ENCODE measurements at places on chromosomes 3 and 15.
A peak's percentile ranks its signal among the peaks of the same experiment; 100 is the strongest.

DNA sequence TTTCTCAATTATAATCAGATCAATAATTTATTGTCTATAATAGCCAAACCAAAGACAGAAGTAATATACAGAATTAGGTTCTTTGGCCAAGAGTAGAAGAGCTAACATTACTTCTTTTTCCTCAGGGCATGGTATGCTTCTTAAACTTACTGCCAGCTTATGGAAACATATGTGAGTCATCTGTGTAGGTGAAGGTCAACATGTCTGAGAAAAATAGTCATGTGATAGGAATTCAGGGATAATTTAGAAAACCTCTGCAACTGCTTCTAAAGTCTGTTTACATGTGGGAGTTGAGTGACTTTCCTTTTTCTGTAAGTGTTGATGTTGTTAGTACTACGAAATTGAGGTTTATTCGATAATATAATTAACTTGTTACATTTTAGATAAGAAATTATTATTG, 19.2 kb upstream of the MAP6D1 start:
- DNase-seq = no peak

GRCh38 chr15:65195548-65195923, 10.4 kb upstream of the CLPX start:
- no peak for DNase-seq

DNA sequence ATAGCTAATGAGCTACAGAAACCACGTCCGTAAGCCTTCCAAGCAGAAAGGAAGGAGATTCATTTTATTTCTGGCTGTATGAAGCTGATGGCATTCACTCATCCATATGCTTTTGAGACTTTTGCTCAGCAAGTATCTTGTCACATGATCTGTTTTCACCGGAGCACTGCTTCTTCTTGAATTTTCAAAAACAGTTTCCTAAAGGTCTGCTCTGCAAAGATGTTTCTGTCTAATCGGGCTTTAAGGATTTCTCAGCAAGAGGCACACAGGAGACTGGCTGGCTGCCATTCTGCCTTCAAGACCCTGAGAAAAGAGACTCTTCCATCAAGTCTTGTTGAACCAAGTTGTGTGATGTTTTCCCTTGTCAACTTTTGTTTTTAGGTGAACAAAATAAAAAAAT, 289.6 kb upstream of the LYSMD4 start:
- DNase-seq = no peak

DNA sequence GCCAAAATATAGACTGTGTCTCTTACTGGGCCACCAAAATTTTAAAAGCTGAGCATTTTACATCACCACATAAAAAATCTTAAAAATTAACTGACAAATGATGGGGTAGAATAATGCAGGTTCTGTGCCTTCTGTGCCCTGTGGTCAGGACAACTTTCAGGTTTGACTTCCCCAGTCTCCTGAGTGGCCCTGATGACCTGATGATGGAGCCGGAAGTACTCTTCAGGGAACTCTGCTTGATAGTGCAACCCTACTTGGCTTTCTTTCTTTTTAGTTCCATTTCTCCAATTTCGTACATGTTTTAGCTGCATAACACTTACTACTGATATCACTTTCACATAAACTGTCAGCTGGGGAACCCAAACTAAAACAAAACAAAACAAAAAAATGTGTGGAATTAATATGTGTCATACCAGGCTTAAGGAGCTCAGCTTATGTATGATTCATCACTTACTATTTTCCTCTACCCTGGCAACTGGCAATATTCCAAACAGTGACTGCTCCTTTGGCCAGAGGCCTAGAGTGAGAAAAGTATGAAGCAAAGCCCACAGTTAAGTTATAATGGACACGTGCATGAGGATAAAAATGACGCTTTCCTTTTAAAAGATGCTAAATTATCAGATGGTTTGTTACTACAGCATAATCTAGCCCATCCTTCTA, 194.3 kb downstream of the BCHE start:
- DNase-seq = peak; percentile 24

DNA sequence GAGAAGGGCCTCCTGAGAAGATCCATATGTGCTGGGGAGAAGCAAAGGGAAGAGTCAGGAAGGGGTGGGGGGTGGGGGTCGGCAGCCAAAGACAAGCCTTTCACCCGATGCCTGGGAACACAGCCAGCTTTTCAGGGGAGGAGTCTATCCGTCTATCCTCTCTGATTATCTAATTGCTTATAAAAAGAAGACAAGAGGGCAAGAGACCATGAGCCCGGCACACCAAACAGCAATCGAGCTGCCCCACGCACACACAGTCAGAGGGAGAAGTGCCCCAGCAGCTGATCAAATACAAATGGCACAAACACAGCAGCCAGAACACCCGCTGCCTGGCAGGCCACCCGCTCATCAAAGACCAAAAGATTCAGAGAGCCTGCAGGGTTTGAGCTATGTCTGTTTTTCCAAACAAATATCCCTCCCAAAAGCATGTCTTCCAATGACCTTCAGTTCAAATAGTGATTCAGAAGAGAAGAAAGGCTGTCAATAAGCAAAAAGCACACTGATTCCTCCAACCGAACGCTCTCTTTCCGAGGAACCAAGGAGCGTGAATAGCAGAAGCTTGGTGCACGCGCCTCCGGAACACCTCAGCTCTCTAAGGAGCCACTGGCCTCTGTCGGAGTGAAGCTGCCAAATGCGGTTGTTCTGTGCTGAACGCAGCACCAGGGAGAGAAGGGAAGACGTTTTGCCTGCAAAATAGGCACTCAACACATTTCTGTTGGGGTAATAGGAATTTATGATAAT, 419.2 kb downstream of the OCA2 start:
- DNase-seq = peak; percentile 41

GRCh38 chr3:125128861-125129501, 73.2 kb upstream of the HEG1 start:
- DNase-seq = no peak

DNA sequence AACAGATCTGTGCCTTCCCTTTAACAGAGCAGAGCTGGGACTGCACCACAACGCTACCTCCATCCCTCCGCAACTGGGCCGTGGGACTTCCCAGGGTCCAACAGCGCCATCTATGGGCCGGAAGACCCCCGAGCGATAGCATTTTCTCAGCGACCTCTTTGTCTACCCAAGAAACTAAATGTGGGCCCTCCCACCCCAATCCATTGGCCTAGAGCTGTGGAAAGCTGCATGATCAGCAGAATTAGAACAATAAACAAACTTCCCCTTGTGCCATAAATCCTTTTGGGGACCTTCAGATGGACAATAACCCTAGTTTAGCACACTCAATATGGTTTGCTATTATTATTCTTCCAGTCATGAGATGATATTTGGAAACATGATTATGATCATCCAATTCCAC, 74.8 kb upstream of the NTRK3 start:
- DNase-seq = peak; percentile 24

DNA sequence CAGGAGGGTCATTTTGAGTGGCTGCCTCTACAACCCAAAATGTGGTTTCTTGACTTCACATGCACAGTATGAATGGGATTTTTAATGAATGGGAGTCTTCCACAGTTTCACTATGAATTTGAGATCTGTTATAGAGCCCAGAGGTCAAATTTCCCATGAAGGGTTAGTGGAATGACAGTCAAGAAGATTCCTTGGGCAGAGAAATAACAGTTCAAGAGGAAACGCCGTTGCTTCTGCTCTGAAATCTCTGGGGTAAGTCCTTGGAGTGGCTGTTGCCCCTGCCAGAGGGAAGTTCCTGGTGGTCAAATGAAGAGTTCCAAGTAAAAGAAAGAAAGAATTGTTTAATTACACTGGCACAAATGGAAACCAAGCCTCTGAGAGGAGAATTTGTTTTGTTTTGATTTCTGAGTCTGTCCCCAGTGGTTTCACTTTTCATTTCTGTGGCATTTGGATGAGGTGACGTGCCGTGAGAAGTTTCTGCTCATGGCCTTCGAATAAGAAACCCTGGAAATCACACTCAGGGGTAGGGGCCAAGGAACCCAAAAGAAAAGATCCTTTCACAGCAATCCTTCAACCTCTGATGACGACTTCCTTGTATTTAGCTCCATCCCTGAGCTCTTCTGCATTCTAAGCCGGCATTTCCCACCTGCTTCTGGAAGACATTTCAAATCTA, 77.5 kb upstream of the IL12A start:
- no peak for DNase-seq

- no peak for DNase-seq
Observed at GRCh38 chr3:52481819-52482521, 13.2 kb upstream of the STAB1 start.

DNA sequence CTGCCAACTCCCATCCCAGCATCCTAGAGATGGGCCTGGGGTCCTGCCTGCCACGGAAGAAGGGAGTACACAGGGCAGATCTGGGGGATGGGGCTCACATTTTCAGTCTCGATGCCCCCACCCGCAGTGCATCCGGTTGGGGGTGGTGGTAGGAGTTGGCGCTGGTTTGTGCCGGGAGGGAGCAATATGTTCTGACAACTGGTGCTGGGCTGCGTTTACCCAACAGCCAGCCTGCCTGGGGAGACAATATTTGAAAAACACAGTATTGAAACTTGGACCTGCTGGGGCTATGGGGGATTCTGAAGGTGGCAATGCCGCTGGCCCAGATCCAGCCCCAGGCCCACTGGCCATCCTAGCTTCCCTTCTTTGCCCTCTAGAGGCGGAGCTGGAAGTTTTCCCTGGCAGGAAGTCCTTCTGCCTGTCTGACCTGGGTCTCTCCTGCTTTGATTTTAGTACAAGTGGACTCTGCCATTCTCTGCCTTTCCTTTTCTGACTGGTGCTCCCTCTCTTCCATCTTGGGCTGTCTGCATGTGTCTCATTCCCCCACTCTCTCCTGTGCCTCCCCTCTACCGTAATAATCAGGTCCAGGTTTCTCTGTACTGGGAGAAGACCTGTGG, 3.5 kb downstream of the SEMA3F start:
- DNase-seq = no peak

GRCh38 chr3:193730511-193730910, 137.5 kb downstream of the OPA1 start:
- DNase-seq = no peak

- DNase-seq = no peak
Observed at GRCh38 chr15:83554558-83554957, 99.4 kb upstream of the ADAMTSL3 start.

GRCh38 chr3:69524816-69525215, 138.9 kb upstream of the FRMD4B start:
- no peak for DNase-seq

Measured in renal pelvis (tissue), 12 donors.